Fibroblast of the conjunctiva (primary cell): ENCODE measurements at places on chromosomes 3 and 15.

DNA sequence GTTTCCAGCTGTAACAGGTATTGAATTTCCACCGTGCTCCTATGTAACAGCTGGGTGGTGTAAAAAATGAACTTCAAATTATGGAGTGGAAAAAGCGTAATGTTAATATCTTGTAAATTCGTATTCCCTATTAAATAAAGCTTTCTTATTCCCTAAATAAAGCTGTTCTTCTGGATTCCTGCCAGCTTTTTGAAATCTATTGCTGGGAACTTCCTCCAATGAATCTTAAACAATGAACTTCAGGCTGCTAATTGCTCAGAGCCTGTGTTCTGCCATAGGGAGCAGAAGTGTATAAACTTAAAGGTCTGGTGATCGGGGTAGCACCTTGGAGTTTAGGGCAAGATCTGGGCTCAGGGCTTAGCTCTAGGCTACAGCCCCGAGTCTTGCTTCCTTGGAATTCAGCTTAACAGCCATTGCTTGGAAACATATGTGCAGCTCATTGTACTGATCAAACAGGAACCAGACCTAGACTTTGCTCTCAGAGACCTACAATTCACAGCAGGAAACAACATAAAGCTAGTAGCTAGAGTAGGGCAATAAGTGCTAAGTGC, 1.4 kb downstream of the ARL14 start:
- DNase-seq, result no peak

GRCh38 chr3:187888701-187889100, 143.4 kb upstream of the BCL6 start:
- DNase-seq, result no peak

- no peak for DNase-seq
These were observed 192.3 kb upstream of the ARHGEF26 start for GRCh38 chr3:153928851-153929250.

DNA sequence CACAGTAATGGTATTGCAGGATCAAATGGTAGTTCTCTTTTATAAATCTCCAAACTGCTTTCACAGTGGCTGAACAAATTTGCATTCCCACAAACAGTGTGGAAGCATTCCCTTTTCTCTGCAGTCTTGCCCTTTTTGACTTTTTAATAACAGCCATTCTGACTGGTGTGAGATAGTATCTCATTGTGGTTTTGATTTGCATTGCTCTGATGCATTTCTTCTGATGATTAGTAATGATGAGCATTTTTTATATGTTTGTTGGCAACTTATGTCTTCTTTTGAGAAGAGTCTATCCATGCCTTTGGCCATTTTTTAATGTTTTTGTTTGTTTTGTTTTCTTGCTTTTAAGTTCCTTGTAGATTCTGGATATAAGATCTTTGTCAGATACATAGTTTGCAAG, 316.1 kb upstream of the TMCO5A start:
- DNase-seq, result no peak

- DNase-seq, result no peak
These were observed 66.1 kb downstream of the GLB1 start for GRCh38 chr3:33030802-33031201.

DNA sequence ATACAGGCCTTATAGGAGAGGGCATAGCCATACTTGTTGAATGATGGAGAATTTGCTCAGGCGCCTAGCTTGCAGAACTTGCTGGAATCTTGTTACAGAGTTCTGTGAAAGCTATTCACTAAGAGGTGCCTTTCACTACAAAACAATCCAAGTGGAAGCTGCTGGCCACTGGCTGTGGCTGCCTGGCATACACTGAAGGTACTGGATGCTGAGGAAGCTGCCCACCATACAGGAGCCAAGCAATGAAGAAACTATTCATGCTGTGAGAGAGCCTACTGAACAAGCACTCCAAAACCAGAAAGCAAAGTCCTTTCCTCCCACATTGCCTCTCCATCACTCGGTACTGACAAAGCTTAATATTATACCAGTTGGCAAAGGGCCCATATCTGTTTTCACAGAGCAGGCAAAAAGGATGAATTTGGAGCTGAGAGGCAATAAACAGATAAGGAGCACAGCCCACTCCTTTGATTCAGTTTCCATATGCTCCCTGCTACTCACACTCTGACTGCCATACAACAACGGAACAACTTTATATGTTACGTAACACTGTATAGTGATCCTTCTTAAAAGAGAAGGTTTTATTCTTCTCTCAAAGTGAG, 192.6 kb upstream of the ALCAM start:
- DNase-seq, result no peak

GRCh38 chr3:99780749-99781148, 36.9 kb upstream of the CMSS1 start:
- DNase-seq, result no peak

GRCh38 chr3:38133557-38134405, 3.1 kb downstream of the ACAA1 start:
- no peak for DNase-seq

- no peak for DNase-seq
These were observed 330.3 kb downstream of the UACA start for GRCh38 chr15:70432924-70433495.

- DNase-seq, result no peak
These were observed 15.0 kb downstream of the DENND4A start for GRCh38 chr15:65777053-65777452.

GRCh38 chr15:76196269-76197231, 114.7 kb downstream of the ETFA start:
- DNase-seq, result peak; percentile 70

- no peak for DNase-seq
These were observed 7.0 kb upstream of the NR2F2 start for GRCh38 chr15:96323319-96324145.

- no peak for DNase-seq
These were observed 89.6 kb downstream of the THRB start for GRCh38 chr3:24405057-24405456.

DNA sequence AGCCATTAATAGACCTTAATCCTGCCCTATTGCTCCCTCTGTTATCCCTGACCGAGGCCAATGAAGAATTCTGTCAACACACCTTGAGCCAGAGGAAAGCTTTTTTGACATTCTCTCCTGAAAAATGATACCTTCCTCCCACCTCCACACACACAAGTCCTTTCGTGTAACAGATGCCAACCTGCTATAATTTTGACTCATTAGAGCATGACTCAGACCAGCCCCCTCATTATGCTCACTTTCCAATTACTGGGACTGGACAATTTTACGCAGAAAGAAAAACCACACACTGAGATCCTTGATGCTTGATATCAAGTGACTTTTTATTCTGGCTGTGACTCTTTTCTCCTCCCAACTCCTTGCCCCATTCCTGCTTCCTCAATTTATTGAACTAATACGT, 50.9 kb downstream of the LSAMP start:
- DNase-seq, result no peak

DNA sequence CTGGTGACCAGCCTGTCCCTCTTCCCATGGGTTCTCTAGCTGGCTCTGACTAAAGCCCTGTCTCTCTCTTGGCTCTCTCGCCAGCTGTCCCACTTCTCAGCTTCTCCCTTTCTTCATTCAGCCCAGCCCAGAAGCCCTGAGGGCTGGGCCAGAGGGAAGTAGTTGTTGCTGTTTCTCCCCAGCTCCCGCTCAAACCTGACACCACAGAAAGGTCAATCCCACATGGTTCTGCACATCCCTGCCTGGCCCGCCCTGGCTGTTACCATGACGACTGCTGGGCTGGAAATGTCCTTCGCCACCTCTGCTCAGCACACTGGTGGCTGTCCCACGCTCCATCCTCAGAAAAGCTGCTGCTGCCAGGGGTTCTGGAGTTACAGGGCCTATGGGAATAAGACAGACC, 25.9 kb downstream of the CCDC32 start:
- no peak for DNase-seq

DNA sequence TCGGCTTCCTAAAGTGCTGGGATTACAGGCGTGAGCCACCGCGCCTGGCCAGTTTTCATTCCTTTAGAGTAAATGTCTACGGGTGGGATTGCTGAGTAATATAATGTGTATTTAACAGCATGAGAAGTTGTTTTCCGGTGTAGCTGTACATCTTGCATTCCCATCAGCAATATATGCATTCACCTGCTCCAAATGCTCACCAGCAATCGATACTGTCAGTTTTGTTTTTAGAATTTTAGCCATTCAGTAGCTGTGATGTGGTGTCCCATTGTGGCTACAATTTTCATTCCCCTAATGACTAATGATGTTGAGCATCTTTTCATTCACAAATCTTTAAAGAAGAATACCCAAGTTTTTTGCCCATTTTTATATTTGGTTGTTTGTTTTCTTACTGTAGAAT, 134.8 kb upstream of the RGMA start:
- no peak for DNase-seq

- no peak for DNase-seq
These were observed 7.6 kb downstream of the SHF start for GRCh38 chr15:45180201-45180600.

DNA sequence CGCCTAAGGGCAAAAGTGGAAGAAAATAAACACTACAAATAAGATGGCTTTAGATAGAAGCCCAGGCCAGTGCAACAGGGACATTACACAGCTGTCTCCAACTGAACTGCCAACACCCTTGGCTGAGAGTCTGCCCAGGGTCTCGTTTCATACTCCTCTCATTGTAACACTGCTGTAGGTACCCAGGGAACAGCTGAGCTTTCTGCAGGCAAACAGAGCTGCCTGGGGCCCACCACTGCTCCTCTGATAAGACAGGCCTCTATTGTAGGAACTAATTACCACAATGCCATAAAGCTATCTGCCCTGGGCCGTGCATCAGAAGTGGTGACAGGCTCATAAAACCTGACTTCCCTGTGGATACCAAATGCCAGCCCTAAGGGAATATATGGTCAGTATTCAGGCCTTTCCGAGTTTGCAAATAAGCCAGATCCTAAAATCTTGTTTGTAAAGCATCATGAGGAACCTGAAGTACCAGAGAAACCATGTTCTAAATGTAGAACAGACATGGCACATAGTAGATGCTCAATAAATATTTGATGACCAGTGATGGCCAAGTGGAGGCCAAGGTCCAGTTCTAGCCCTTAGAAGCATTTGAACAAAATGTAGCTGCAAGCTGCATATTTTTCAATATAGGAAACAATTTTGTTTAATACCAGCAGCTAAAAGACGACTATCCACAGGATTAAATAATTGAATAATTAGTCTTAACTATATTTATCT, 84.3 kb upstream of the NEO1 start:
- DNase-seq, result no peak

- no peak for DNase-seq
These were observed 45.2 kb downstream of the ITGA11 start for GRCh38 chr15:68386587-68387288.

- no peak for DNase-seq
These were observed 13.8 kb downstream of the CLDN18 start for GRCh38 chr3:138023754-138024153.

- no peak for DNase-seq
These were observed 60.8 kb downstream of the VGLL3 start for GRCh38 chr3:86930181-86930580.

GRCh38 chr3:151877269-151877668, 3.8 kb downstream of the SUCNR1 start:
- no peak for DNase-seq

DNA sequence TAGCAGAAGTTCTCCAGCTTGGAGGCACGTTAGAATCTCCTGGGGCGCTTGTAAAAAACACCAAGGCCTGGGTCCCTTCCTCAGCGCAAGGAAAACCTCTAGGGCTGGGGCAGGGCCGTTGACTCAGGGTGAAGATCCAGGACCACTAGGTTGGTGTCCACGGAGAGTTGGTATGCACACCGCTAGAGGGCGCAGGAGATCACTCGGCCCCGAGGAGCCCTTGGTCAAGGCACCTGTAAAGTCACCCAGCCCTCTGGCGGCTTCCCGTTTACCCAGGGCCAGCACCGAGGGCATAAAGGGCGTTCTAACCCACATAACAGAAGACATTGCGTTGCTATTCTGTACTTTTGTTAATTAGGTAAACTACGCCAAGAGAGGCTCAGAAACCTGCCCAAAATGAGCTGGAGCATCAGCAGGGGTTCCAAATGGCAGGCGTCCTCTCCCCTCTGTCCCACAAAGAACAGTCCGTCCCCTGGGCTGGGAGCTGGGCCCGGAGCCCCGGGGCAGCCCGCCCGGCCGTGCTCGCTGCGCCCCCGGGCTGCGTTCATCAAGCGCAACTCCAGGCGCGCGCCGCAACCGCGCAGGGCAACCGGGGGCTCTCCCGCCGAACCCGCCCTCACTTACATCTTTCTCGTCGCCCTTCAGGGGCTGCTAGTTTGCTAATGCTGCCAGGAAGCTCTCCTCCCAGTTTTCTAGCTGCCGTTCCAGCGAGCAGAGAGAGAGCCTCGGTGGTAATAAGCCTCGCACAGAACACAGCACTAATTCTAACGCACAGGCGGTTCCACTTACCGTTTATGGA, 332.1 kb downstream of the ARRDC4 start:
- DNase-seq, result no peak

GRCh38 chr15:67065531-67066005, at the start of gene SMAD3:
SMAD3 (plus strand) TSS chr15:67065602; CDS start chr15:67066155, 553 bp downstream.
- DNase-seq, result peak; percentile 89

DNA sequence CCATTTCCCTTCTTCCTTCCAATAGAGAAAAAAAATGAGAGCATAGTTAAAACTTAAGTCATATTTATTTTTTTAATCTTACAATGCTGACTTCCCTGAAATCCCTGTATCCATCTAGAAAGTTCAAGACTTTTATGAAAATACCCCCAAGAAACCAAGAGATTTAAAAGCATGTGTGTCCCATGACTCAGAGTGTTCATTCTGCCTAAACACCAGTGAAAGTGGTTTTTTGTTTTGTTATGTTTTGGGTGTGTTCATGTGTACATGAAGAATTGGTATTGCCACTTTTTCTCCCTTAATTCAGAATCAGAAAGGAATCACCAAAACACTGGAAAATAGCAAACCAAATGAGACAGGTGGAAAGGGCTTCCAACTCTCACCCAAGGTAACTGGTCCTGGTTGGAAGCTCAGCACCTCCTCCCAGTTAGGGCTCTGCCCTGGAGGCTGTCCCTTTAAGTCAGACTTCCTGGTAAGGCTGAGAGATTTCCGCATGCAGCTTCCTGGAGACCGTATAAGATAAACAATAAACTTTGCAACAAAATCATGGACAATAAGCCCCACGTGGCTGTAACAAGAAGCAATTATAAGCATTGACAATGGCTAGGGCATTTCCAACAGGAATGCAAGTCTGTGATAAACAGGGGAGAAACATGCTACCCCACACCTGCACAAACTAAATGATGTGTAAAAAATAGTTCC, 121.9 kb upstream of the ARHGEF3 start:
- DNase-seq, result peak; percentile 27

DNA sequence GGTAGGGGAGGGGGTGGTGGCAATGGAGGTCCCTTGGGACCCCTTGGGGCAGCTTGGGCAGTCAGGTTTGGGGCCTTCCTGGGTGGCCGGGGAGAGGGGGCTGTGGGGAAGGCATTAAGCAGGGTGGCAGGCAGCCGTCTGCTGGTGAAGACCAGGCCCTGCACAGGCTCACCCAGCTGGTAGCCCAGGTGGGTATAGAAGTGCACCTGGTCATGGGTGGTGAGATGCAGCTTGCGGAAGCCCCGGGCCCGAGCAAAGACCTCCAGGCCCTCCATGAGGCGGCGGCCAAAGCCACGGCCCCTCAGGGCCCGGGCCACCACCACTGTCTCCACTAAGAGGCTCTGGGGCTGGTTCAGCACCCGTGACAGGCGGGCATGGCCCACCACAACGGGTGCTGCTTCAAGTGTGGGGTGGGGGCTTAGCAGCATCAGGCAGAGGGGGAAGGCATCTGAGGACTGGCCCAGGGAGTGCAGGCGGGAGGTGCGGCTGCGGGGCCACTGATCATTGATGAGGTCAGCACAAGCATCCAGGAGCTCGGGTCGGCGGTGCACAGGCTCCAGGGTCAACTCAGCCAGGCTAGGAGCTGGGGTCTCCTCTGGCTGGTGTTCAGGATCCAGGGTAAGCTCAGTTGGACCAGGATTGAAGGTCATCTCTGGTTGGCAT, 2.4 kb downstream of the HYAL3 start:
- DNase-seq, result no peak

GRCh38 chr15:47265686-47266085, 451.6 kb upstream of the SEMA6D start:
- DNase-seq, result no peak
